Cerebellar nuclear complex (tissue), 1 donor: ENCODE measurements at places on chromosomes 3 and 15.

GRCh38 chr15:91789136-91789535 is 64.4 kb upstream of the SLCO3A1 start:
- DNase-seq, result no peak

DNA sequence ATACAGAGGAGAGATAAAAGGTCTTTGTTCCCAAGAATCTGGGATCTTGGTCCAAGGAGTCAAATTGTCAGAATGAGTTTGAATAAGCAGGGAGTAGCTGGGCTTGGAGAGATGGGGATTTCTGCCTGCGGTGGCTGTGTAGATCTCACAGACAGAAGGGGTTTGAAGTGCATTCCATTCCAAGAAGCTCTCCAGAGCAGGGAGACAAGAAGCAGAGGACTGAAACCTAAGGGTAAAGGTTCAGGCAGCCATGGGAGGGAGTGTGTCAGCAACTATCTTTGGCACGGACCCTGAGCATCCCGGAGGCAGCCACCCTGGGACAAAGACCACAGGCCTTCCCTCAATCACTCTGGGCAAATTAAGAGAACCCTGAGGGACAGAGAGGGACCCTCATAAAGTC is 422.3 kb upstream of the WNT5A start:
- DNase-seq, result no peak

GRCh38 chr3:173257797-173258196 is 116.8 kb upstream of the SPATA16 start:
- no peak for DNase-seq

DNA sequence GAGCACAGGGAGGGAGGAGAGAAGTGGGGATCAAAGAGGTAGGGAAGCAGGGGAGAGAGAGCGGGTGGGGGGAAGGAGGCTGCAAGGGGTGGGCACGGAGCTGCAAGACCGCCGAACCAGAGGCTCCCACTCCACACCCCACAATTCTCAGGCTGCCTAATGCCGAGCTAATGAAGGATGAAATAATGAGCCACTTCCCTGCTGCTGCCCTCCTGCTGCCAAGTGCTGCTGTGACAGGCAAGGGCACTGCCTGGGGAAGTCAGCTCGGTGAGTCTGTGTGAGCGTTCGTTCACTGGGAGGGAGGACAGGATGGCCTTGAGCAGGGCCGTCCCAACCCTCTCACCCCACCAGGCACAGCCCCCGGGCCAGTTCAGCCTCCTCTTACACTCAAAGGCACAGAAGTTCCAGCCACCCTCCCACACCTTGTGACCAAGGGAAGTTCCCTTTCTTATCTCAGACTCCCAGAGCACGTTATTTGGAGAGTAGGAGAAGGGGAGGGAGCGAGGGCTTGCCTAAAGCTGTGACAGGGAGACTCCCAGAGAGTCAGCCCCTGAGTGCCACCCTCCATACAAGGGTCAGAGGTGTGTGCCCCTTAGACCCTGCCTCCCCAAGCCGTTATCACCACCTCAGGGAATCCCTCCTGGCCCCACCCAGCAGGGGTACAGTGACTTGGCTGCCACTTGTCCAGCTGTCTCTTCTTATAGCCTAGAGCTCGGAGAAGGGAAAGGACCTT is 12.4 kb downstream of the GLYCTK start:
- no peak for DNase-seq

- no peak for DNase-seq
Measured at GRCh38 chr3:36700537-36701248, 63.7 kb downstream of the DCLK3 start.

DNA sequence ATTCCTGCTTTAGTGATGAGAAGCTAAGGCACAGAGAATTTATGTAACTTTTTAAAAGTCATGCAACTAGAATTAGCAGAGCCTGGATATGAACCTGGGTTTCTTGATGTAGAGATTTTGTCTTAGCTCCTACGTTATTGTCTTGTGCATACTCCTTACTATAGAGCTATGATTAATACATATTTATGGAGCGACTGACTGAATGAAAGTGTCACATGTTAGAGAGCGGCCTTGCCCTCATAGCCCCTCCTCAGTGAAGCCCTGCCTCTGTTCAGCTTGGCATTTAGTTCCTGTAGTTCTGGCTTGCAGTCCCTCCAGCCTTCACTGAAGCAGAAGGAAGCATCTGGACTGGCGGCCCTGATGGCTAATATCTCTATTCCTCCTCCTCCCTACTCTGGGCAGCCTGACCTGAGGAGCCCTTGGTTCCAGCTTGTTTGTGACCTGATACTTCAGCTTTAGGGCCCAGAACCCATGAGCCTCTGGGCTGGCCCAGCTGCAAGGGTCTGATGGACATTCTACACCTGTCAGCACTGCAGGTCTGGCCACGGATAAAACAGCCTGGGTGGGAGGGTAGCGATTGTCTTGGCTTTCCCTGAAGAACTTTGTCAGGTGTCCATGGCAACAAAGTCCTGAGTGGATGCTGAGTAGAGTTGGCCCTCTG is 13.4 kb upstream of the AGBL1 start:
- no peak for DNase-seq

- peak; percentile 33 for DNase-seq
Measured at GRCh38 chr3:173617490-173617889, 219.9 kb downstream of the NLGN1 start.

- no peak for DNase-seq
Measured at GRCh38 chr15:75864213-75865059, 21.2 kb downstream of the UBE2Q2 start.

DNA sequence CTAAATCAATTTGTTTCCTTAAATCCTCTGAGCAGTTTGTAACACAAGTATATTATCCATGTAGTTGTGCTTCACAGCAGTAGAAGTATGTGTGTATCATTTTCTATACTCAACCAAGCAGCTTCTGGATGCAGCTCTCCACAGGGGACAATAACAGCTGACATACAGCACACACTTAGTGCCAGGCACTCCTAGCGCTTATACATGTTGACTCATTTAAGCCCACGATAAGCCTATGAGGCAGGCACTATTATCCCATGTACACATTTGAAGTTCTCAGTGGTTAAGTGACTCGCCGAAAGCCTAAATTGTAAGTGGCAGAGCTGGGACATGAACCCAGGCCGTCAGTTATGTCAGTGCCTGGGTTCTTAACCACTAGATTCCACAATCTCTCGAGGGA is 20.3 kb upstream of the LPP start:
- DNase-seq, result no peak

DNA sequence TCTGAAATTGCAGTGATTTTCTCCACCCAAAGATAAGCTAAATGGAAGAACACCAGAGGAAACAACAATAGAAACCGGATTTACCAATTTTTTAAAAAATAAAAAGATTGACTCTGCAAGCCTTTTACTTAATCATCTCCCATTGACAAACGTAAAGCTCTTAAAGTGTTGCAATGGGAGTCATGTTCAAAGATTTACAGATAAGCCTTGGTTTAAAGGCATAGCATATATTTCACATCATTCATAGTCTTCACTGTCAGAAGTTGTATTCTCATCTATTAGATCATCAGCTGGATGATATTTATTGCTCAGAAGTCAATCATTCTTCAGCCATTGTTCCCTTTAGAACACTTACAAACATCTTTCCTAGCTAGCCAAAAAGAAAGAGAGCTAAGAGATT is 397.6 kb downstream of the GBE1 start:
- no peak for DNase-seq

- no peak for DNase-seq
Measured at GRCh38 chr3:94259291-94259690, 196.4 kb downstream of the NSUN3 start.

DNA sequence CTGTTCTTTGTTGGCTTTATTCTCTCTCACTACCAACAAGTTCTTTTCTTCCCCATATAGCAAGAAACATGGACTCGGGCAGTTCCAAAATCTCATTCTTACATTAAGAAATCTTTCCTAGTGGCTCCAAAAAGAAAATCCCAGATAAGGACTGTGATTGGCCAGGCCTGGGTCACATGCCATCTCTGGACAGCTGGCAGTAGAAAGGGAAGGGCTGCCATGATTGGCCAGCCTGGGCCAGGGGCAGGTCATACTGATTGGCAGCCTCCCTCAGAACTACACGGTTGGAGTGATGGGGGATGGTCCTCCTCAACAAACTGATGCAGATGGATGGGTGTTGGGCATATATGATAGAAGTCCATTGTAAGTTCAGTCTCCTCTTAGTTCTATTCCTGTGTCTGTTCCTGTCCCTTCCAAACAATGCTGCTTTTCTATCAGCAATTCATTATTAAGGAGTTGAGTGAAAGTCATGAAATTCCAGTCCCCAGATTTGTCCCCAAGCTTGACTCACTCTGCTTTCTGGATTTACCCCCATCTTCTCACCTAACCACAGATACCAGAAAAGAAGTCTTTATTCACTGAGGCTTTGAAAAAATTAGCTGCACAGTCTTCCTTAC is 175.5 kb downstream of the ATG7 start:
- DNase-seq, result no peak

GRCh38 chr3:128360705-128361271 is 105.9 kb downstream of the DNAJB8 start:
- no peak for DNase-seq

DNA sequence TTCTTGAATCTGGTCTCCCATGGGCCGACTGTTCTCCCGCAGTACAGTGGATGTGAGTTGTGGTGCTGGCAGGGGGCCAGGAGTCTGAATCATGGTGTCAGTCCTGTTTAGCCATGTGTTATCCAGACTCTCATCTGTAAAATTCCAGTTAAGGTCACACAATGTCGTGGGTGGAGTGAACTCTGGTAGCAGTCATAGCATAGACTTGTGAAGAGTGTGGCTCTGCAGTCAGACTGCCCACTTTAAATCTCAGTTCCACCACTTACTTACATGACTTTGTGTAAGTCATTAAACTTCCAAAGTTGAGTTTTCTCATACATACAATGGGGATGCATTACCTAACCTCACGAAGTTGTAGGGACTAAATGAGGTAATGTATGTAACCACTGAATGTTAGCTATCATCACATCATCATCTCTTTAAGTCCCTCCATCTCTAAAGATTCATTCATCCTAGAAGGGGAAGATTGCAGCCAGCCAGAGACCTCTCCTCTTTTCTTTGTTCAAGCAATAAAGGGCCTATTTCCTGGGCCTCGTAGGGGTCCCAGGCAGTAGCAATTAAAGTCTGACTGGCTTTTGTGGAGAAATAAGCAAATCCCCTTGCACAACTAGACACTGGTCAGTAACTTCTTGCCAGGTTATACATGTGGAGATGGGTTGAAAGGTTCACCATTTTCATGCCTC is 93.9 kb downstream of the PCCB start:
- DNase-seq, result no peak

DNA sequence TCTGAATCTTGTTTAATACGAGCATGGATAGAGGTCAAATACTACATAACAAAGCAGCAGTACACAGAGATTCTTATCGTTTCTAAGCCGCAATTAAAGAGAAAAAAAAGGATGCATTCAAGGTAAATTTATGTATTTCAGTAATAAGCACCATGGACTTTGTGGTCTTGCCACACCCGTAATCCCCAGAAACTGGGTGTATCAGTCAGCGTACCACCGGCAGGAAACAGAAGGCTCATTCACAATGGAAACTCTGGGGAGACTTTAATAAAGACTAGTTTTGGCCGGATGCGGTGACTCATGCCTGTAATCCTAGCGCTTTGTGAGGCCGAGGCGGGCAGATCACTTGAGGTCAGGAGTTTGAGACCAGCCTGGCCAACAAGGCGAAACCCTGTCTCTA is 81.9 kb upstream of the ZNF280D start:
- no peak for DNase-seq

DNA sequence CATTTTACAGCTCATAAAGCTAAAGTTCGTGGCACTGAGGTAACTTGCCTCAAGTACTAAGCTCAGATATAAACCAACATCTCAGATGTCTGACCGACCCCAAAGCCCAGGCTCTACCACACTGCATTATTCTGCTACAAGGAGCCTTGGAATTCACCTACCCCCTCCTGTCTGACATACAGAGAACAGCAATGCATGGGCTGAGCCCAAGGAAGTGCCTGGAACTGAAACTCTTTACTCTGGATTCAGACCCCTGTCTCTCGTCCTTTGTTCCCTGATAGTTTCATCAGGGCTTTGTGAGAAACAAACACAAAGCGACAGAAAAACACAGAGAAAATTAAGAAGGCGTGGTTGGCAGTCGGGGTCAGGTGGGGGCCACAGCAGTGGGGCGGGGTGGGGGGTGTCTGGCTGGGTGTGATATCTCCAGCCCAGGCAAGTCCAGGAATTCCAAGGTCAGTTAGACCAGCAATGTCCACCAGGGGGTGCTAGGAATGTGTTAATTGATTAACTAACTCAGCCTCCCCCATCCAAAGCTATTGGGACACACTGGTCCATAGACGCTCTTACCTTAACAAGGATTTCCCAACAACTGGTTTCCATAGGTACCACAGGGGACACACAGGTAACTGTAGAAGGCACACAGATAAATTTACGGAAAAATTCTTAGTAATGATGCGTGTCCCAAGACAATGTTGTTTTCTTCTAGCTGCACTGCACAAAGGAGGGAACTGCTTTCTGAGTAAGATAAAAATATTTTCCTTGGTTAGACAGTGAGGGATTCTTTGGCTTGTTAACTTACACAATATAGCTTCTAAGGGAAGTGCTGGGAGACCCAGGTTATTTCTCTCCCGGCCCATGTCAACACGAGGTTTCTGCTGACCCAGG is 18.8 kb upstream of the SSUH2 start:
- no peak for DNase-seq

DNA sequence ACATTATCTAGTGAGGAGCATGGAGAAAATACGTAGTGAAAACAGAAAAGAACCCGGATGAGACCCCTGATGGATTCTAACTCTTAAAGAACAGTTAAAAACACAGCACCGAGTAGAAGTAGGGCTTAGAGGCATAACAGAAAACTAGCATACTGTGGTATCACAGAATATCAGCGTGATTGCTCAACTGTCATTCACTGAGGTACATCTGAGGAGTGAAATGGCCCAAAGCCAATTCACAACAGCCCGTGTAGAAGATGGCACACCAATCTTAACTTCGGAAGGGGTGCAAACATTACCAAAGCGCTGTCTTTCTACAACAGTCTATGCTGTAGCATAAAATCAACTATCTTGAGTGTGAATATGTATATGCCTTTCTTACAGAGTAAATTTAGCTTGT is 1.8 kb downstream of the CLASP2 start:
- DNase-seq, result no peak

- no peak for DNase-seq
Measured at GRCh38 chr15:74302821-74303359, 64.6 kb downstream of the CYP11A1 start.

- DNase-seq, result no peak
Measured at GRCh38 chr3:141530415-141530768, 43.6 kb downstream of the RASA2 start.

DNA sequence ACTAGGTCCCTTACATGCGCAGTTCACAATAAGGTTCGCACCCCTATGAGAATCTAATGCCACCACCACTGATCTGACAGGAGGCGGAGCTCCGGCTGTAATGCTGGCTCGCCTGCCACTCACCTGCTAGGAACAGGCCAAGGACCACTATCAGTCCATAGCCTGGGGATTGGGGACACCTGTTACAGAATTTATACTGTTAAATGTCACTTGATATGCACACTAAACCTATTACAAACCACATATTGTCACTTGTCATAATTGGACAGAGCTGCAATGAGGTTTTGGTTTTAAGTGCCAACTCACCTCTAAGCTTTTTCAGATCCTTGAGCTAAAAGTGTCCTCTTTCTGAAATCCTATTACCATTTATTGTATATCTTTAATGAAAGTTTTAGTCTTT is 507.9 kb upstream of the TPRG1 start:
- DNase-seq, result no peak

- no peak for DNase-seq
Measured at GRCh38 chr3:143358155-143358792, 238.7 kb downstream of the CHST2 start.

GRCh38 chr3:172973799-172974198 is 167.2 kb downstream of the SPATA16 start:
- DNase-seq, result no peak
